ENCODE measurements at places on chromosomes 2 and 18.

- DNase-seq: no peak
Observed at GRCh38 chr18:24502667-24503523, 42.5 kb downstream of the HRH4 start.

DNA sequence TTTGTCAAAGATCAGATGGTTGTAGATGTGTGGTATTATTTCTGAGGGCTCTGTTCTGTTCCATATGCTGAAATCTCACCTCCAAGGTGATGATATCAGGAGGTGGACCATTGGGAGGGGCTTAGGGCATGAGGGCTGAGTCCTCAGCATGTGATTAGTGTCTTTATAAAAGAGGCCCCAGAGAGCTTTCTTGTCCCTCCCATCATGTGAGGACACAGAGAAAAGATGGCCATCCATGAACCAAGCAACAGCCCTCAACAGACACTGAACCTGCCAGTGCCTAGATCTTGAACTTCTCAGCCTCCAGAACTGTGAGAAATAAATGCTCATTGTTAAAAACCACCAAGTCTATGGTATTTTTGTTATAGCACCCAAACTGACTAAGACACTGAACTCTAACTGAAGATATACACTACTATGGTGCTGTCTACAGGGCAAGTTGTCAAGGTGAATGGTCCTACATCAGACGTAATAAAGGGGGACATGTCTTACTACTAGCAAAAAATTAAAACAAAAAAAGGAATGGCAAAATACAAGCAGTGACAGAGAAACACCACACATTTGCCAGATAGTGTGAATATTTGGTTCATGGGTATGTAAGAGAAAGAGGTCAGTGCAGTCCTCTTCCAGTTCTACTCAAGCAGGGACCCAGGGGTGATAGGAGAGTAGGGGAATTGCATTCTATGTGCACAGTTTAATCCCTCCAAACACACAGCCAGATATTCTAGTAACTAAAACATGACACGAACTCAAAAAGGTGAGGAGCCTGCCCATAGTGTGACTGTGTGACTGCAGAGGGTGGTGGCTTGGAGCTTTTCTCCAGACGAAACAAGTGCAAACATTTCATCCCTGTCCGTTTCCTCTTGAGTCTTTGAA, 164.4 kb upstream of the MYCN start:
- no peak for DNase-seq

GRCh38 chr2:49270091-49270490, 115.8 kb upstream of the FSHR start:
- no peak for DNase-seq

DNA sequence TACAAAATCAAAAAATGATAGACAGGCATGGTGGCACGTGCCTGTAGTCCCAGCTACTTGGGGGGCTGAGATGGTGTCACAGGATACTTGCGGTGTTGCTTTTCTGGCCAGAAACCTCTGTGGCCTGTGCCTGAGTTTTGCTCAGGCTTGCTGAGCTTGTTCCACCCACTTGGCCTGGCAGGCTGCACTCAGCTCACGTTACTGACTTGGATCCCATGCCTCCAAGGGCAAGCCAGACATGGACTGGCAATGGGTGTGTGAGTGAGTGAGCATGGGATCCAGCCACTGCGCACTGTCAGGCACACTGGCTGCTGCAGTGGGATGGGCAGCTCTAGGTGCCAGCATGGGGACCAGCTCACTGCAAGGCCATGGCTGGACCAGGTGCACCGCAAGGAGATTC, 67.9 kb downstream of the NCAPH start:
- DNase-seq: no peak

GRCh38 chr18:47403949-47404348, 152.5 kb upstream of the SKOR2 start:
- DNase-seq: no peak

DNA sequence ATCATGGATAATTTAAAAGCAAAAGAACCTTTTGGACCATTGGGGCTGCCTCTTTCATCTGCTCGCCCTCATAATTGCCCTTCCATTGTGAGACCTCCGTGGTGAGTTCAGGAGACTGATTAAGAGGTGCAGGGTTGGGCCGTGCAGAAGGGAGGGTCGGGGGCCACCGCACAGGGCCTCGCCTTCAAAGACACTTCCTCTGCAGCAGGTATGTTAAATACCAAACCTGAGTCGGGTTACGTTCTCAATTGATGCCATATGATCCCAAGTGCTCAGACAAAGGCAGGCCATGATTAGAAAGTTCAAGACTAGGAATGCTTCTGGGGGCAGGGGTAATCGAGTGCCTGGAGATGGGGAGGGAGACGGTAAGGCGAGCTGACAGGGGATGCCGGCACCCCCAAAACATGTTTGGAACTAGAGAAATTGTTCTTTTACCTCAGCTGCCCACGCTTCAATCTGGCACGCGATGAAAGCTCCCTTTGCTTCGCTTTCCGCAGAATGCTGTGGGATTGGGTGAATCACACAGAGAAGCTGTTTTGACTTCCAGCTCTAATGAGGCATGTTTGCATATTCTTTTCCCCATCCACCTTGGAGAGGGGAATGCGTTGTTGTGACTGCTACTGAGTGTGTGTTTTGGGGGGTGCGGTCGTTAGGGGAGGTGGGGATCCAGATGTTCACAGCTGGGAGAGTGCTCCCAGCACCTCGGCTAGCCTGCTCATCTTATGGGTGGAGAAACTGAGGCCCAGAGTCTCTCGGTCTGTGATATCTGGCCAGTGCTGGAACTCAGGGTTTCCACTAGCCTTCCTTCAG, 309.1 kb downstream of the MYCN start:
- no peak for DNase-seq

DNA sequence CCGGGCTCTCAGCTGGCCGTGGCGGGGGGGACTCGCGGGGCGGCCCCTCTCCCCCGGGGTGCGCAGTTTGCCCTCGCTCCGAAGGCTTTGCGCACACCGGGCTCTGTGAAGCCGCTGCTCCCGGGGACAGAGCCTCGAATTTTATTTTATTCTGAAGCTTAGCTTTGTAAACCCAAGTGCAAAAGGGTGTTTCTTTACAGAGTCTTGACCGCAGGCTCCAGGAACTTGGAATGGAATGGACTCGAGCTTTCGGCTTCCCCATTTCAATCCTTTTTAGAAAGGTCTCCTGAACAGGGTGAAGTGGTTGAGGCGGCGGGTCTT, 2.0 kb downstream of the GALR1 start:
- DNase-seq: no peak

- no peak for DNase-seq
Observed at GRCh38 chr2:72965770-72966450, 48.6 kb downstream of the EMX1 start.

- DNase-seq: no peak
Observed at GRCh38 chr2:70627211-70627898, 73.7 kb upstream of the TGFA start.

GRCh38 chr2:165870346-165870745, 76.3 kb upstream of the GALNT3 start:
- no peak for DNase-seq

DNA sequence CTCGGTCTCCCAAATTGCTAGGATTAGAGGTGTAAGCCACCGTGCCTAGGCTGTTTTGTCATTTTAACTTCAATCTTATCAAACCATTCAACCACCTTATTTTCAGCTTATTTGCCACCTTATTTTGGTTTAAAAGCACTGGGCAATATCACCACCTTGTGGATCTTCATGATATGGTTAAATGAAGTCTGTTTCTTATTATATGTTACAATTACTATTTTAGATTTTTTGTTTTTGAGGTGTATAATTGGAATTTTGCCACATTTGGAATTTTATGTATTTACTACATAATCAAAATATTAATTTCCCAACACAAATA, 43.8 kb upstream of the SCN9A start:
- no peak for DNase-seq

DNA sequence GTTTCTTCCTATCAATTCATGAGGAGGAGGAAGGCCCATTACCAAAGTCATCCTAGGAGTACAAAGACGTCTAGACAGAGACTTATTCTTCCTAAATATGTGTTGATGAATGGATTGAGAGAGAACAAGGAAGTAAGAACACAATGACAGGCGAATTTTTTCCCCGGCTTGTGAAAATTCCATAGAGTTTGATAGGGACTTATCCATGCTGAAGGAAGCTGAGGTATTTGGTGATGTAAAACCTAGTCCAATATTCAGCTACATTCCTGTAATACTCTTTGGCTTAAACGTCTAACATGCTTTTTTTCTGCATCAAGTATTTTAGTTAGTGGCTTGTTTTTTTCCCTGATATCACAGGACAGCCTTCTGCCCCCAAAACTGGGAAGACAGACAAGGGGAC, 121.9 kb upstream of the MYT1L start:
- peak; percentile 26 for DNase-seq

DNA sequence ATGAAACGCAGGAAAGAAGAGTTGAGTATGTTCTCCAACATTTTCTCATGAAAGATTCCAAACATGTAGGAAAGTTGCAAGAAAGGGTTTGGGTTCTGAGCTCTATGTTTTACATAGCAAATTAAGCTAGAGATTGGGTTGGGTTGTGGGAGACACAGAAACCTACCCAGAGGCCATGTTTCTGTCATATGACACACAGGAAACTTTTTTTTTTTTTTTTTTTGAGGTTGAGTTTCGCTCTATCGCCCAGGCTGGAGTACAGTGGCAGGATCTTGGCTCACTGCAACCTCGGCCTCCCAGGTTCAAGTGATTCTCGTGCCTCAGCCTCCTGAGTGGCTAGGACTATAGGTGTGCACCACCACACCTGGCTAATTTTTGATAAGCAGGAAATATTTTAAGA, 57.6 kb downstream of the DOCK10 start:
- no peak for DNase-seq

DNA sequence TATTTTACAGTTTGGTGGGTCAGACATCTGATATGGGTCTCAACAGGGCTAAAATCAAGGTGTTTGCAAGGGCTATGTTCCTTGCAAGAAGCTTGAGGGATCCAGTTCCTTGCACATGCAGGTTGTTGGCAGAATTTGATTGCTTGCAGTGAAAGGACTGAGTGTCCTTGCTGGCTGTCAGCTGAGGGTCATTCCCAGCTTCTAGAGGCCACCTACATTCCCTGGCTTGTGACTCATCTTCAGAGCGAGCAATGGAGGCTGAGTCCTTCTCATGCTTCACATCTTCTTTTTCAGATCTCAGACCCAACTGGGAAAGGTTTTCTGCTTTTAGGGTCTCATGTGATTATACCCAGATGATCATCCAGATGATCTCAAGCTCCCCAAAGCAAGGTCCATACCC, 12.4 kb downstream of the MEX3C start:
- DNase-seq: no peak

GRCh38 chr2:222357930-222358329, 59.1 kb upstream of the PAX3 start:
- no peak for DNase-seq

- no peak for DNase-seq
Observed at GRCh38 chr18:59062643-59063006, 77.1 kb upstream of the SEC11C start.

- no peak for DNase-seq
Observed at GRCh38 chr2:60267122-60267521, 286.3 kb downstream of the BCL11A start.

DNA sequence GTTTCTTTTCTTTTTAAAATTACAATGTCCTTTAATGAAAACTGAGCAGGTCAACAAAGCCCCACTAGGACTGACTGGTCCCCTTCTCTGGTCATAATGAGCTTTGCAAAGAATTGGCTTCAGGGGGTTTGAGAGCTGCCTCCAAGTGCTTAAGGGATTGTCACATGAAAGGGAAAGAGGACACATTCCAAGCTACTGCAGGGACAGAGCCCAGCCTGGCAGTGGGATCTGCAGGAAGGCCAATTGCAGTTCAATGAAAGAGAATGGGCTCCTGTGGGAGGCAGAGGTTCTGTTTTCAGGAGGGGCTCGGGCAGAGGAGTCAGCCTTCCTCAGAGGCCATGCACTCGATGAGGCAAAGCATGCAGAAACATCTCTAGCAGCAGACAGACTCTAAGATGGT, 84.1 kb upstream of the ACKR3 start:
- DNase-seq: no peak

GRCh38 chr2:47270421-47270820, 115.3 kb upstream of the STPG4 start:
- no peak for DNase-seq

GRCh38 chr2:227748079-227748478, 2.4 kb downstream of the SCYGR8 start:
- no peak for DNase-seq

DNA sequence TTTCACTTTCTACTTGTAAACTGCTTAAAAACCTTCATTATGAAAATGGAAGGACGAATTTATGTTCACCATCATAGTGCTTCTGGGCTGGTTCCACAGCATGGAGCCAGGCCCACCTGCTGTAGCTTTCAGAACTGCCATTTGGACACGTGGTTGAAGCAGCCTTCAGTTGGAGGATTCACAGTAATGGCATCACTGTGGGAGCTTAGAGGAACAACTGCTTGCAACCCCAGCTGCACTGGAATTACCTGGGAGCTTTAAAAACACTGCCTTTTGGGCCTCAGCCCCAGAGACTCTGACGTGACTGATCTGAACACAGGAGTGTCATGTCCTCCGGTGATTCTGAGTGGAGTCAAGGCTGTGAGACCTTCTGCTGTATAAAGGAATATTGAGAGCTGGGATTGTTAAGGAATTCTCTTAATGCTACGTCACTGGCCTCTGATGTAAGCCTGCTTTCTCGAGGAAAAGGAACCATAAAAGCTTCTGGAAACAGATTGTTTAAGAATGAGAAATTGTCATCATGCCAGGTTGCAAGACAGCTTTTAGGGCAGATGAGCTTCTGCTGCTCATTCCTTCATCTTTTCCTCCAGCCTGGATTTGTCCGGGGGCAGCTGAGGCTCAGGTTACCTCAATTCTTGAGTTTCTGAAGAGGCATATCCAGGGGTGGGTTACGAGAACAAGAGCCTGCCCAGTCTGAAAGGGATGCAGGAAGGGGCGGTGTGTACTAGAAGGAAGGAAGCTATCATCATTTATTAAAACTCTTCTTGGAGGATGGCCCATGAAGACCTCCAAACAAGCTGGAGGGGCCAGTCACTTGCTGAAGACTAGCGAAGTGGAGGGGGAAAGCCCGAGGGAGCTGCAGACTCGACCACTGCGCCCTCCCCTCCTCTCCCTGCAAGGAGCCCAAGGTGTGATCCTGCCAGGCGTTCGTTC, 1.3 kb upstream of the IL1R1 start:
- peak; percentile 86 for DNase-seq

DNA sequence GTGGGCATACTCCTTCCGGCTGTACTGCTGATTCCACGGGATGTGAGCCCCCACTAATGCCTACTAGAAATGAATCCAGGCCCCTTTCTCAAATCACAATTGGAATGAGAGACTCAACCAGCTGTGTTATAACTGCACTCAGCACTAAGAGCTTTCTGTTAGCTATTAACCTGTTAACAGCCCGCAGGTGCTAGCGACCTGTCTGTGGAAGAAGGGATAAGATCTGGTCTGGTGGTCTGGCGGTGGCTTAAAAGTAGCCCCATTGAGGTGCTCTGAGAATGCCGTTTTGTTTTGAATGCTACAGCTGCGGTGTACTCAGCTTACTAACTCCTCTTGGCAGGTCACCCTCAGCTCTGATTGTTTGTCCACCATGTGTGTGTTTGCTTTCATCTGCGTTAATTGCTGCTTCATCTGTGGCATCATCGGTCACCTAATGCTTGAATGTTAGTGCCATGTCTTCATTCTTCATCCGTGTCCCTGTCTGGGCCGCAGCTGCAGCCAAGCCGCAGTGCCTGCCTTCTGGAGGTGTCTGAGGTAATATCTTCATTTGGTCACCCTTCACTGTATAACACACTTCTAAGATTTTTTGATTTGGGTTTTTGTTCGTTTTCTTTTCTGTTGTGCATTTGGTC, 16.3 kb downstream of the RAB12 start:
- no peak for DNase-seq

Measured in AG04449 (cell line).